Occipital lobe (tissue), 3 donors: ENCODE measurements at places on chromosomes 3 and 15. TPM values are rescaled to one million over a fixed set of nuclear protein-coding genes. Genes with fewer than 3 reads are reported as not detected.

CNTN6 gene
- total RNA-seq = 4.7 TPM

GCSAM gene
- total RNA-seq = not detected

KLHL6 gene
- total RNA-seq = 1.1 TPM

CEP19 gene
- total RNA-seq = 8.0 TPM

MED12L gene
- 6.1 TPM for total RNA-seq

GOLGA8J gene
- total RNA-seq = not detected

SORD gene
- total RNA-seq = 5.1 TPM

GOLGA6A gene
- not detected for total RNA-seq

MKRN3 gene
- total RNA-seq = 25.7 TPM

TTC21A gene
- 2.5 TPM for total RNA-seq

LTF gene
- total RNA-seq = 3.6 TPM

IL20RB gene
- 0.62 TPM for total RNA-seq

FEZF2 gene
- total RNA-seq = 15.0 TPM

SLC6A1 gene
- 61.1 TPM for total RNA-seq

ATP13A5 gene
- total RNA-seq = under 0.01 TPM

CLRN1 gene
- total RNA-seq = not detected

TEX264 gene
- 15.9 TPM for total RNA-seq

STRIT1 gene
- not detected for total RNA-seq

TYRO3 gene
- 20.3 TPM for total RNA-seq

ARGFX gene
- total RNA-seq = not detected

IMPG2 gene
- 3.0 TPM for total RNA-seq

FSTL1 gene
- total RNA-seq = 63.8 TPM

WDR93 gene
- 0.31 TPM for total RNA-seq

RPSA gene
- 1,286 TPM for total RNA-seq

TGM4 gene
- not detected for total RNA-seq

FAM174B gene
- 13.6 TPM for total RNA-seq

SLC12A8 gene
- 2.7 TPM for total RNA-seq

LEKR1 gene
- total RNA-seq = 0.78 TPM

SLC22A14 gene
- 0.31 TPM for total RNA-seq

EPHB1 gene
- total RNA-seq = 20.1 TPM

CRYGS gene
- total RNA-seq = 1.6 TPM

KNL1 gene
- total RNA-seq = 4.7 TPM

CCR5 gene
- total RNA-seq = 0.16 TPM

SLC28A1 gene
- total RNA-seq = not detected

ISLR2 gene
- total RNA-seq = 168 TPM

PLSCR4 gene
- 7.6 TPM for total RNA-seq

FAM3D gene
- not detected for total RNA-seq

OSBPL10 gene
- 14.0 TPM for total RNA-seq

SEMA6D gene
- 49.8 TPM for total RNA-seq

ARL14 gene
- not detected for total RNA-seq

PP2D1 gene
- total RNA-seq = not detected

DAZL gene
- total RNA-seq = not detected

AP3B2 gene
- 52.9 TPM for total RNA-seq

GP9 gene
- not detected for total RNA-seq

IL16 gene
- 0.62 TPM for total RNA-seq

NOX5 gene
- under 0.01 TPM for total RNA-seq

TMCO5A gene
- not detected for total RNA-seq

BFSP2 gene
- total RNA-seq = 1.1 TPM

ASB14 gene
- not detected for total RNA-seq

GORASP1 gene
- 28.7 TPM for total RNA-seq

GREM1 gene
- total RNA-seq = 3.4 TPM
